CD4-positive, alpha-beta memory T cell (primary cell): ENCODE measurements at places on chromosomes 3 and 15.

GRCh38 chr3:53744351-53744750 lies 101.9 kb downstream of the CHDH start:
- H3K4me3 ChIP-seq: no peak overlapping the region
- H3K27ac ChIP-seq: no peak overlapping the region
- DNase-seq: no peak
- no peaks in the 10 kb centered on the region for H3K27me3 ChIP-seq
- H3K4me1 ChIP-seq: no peaks in the 10 kb centered on the region

DNA sequence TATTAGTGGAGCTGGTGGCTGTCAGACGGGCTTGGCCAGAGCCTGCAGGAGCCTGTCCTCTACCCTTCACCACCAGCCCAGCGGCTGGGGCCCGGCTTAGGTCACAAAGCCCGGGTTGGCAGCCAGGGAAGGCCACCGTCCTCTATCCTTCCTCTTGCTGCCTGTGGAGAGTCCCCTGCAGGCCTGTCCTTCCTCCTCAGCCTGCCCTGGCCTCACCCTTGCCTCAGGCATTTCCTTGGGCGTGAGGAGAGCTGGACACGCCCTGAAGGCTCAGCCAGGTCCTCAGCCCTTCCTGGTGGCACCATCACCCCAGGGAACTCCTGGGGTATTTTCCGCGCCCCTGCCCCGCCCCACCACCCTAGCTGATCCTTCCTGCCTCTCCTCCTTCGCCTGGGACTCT lies 7.7 kb downstream of the CHAC1 start:
- H3K4me3 ChIP-seq: no peak overlapping the region
- DNase-seq: no peak
- no peaks in the 10 kb centered on the region for H3K36me3 ChIP-seq

DNA sequence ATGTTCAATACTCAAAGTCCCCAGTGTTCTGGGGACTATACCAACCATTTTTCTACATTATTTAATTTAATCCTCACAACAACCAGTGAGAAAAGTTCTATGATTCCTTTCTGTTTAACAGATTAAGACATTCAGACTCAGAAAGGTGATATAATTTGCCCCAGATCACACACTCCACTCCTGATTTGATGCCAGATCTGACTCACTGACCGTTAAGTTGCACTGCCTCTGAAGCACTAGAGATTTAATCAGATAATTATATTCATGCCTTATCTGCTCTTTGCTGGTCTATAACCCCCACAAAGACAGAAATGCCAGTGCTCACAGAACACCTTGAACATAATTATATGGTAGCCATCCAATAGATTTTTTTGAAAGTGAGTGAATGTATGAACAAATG lies 501.0 kb downstream of the IGSF11 start:
- H3K27me3 ChIP-seq: no peaks in the 10 kb centered on the region
- H3K4me3 ChIP-seq: no peak overlapping the region
- no peaks in the 10 kb centered on the region for H3K36me3 ChIP-seq
- H3K27ac ChIP-seq: no peak overlapping the region
- no peak for DNase-seq
- H3K4me1 ChIP-seq: no peaks in the 10 kb centered on the region

- no peaks in the 10 kb centered on the region for H3K4me1 ChIP-seq
- no peaks in the 10 kb centered on the region for H3K27me3 ChIP-seq
- H3K27ac ChIP-seq: no peak overlapping the region
- no peak for DNase-seq
Measured at GRCh38 chr15:97504031-97504792, 456.3 kb upstream of the ARRDC4 start.

- H3K27ac ChIP-seq: no peak overlapping the region
- no peaks in the 10 kb centered on the region for H3K36me3 ChIP-seq
- no peak for DNase-seq
- peaks cover 11% of the 10 kb centered on the region for H3K4me1 ChIP-seq
- no peak overlapping the region for H3K4me3 ChIP-seq
Measured at GRCh38 chr3:71987089-71987735, 202.3 kb upstream of the PROK2 start.
